ENCODE measurements at places on chromosomes 3 and 15.

- no peak for DNase-seq
These were observed 190.8 kb downstream of the XXYLT1 start for GRCh38 chr3:195080125-195080524.

- no peak for DNase-seq
These were observed 144.5 kb downstream of the MEX3B start for GRCh38 chr15:81901319-81901718.

DNA sequence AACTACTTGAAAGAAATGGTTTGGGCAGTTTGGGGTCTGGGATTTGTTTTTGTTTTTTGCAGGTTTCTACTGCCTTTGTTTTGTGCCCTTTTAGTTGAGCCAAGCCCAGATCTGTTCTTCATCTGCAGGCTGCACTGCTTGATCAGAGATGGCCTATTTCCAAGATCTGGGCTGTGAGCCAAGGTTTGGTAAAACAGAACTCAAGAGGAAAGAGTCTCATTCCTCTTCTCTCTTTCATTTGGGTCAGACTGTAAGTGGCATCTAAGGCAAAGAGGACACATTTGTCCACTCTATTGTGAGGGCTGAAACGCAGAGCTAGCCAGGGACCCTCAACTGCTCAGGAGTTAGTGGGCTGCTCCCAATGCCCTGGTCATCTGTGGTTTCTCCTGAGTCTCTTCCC, 104.4 kb upstream of the UBE3A start:
- no peak for DNase-seq

- DNase-seq: no peak
These were observed 47.3 kb downstream of the AMOTL2 start for GRCh38 chr3:134326760-134327593.

DNA sequence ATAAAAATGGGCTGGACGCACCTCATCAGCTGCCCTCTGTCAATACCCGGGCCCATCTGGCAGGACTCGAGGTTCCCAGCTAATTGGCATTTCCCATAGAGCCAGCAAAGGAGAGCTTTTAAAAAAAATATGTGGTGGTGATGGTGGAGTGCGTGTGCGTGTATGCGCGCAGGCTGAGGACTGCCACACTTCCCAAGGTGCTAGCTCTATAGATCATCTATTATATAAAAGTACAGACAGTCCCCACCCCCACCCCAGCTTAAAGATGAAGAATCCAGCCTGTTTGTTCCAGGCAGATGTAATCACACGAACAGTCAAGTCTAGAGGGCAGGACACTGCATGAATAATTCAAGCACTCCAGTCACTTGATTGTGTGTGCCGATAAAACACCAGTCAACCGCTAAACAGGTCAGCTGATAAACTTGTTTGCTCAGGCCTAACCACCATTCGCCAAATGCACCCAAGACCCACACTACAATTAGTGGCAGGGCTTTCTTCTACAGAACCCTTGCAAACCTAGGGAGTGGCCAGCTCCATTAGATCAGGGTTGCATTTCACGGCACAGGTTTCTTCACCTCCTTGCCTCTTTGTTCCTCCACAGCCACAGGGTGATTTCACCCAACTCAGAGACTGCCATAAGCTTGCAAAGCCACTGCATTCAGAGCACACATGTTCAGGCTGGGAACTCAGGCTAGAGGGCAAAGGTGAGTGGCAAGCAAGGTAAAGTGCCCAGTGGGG, 5.8 kb downstream of the TLE3 start:
- no peak for DNase-seq

DNA sequence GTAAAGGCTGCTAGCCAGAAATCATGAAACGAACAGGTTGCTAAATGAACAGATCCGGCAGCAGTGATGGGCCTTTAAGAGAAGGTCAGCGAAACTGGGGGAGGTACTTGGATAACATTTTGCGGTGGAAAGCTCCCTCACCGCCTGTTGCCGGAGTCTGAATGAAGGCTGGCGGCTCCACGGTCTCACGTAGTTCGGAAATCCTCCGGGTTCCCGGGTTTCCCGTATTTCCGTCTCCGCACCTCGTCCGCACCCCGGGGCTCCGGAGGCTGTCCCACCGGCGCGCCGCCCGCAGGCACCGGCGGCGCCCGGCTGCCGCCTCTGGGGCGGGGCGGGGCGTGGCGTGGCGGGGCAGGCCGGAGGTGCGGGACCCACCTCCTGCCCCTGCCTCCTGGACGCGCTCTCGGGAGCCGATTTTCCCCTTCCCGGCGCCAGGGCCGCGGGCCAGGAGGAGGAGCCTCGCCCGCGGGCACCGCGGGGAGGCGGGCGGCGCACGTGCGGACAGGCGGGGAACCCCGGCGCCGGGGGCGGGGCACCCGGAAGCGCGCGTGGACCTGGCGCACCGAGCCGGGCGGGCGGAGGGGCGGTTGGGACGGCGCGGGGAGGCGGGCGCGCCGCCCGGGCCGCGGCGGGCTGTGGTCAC, at the start of gene ZDHHC23:
Gene ZDHHC23, plus strand, starts transcription at position 642 of the 643 bp plus-strand sequence. CDS start 790 bp downstream, outside the sequence.
- peak; percentile 31 for DNase-seq

DNA sequence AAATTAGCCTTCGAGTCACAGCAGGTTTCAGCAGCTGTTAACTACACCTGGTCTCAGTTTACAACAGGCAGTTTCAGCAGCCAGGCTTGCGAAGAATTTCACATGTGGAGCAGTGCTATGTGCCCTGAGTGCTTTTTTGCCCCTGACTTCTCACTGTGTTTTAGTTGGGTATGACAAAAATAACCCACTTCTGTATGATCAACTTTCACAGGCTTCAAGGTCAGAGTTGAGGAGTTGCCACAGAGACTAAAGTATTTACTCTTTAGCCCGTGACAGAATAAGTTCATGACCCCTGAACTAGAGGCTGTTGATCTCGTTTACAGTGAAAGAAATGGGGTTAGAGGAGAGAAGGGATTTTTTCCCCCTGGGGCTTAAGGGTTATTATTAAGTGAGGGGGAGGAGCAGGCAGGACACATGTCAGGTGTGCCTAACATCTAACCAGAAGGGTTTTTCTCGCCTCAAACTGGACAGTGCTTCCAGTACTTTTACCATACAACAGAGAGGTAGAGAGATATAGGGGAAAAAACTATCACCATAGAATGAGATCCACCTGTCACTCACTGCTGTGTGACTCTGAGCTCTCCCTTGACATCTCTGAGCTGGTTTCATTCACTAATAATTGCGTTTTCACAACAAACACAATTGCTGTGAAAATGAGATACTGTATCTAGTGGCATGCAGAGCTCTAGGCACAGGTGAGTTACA, 14.0 kb upstream of the TOPBP1 start:
- DNase-seq: no peak

DNA sequence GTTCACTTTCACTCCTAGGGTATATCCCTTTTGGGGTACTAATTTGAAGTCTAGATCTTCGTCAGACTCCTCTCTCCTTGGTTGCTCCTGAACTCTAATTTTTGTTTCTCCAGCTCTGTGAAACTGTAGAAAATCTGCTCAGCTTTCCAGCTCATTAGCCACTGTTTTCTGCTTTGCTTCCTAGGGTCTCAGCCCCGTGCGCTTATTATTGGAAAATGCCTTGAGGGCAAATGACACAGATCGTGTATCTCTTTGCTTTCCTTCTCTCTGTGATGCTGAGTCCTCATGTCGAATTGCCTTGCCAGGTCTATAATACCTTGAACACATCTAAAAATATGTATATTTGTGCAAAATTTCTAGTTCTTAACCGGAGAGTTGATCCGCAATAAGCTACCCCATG, 731.1 kb downstream of the EDEM1 start:
- no peak for DNase-seq

DNA sequence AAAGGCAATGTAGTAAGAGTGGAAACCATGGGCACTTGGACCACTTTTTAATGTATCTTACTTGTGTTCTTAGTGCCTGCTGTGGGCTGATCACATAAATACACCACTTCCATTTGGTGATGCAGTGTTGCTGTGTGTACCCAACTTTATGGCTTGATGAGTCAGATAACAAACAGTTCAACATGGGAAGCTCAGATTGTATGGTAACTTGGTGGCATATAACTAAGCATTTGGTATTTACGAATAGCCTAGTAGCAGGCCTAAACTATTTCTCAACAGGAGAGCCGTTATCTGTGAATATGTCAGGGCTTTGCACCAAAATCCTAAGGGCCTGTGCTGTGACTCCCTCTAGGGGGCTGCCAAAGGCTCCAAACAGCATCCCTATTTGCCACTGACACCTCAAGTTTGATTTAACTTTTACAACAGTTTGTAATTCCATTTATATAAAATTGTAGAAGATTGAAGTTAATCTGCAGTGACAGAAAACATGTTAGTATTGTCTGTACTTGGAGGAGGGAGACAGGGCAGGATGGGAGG, 640.4 kb upstream of the CADM2 start:
- no peak for DNase-seq

- no peak for DNase-seq
These were observed 132.3 kb downstream of the VPS8 start for GRCh38 chr3:184944241-184944640.
